KBM-7 (cell line): ENCODE measurements at places on chromosomes 7 and 10.

GRCh38 chr10:34539533-34540315 is 275.4 kb downstream of the PARD3 start:
- no peak for DNase-seq

DNA sequence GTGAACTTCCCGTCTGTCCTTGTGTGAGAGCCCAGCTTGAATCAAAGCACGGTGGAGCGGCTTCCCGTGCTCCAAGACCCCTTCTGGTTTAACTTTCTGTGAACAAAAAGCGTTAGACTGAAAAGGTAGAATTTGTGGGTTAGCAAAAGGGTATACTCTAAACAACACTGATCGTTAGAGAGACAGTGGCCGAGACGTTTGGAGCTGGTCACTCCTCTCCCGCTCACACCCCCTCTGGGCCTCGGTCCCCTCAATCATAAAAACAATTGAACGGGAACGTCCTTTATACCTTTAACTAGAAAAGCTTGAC is 502 bp downstream of the PRKRIP1 start:
- no peak for DNase-seq

DNA sequence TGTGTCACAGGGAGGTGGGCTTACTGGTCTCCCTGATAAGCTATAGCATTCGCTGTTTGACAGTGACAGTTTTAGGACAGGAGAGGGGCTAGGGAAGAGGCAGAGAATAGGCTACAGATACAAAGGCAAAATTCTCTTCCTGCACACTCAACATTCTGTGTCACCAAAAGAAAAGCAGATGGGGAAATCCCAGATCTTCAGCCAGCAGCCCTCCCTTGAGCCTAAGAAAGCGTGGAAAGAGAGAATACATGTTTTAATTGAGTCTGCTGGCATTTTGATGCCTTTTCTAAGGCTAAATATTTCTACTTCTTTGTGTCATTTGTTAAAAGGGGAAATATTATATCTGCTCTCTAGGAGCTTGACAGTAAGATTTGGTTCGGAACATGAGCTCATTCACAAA is 247.0 kb downstream of the TRIL start:
- DNase-seq = no peak

- DNase-seq = no peak
These were observed 30.0 kb upstream of the CDH23 start for GRCh38 chr10:71366690-71367089.

GRCh38 chr7:143849785-143850479 is 52.0 kb downstream of the TCAF1 start:
- peak; percentile 9 for DNase-seq

DNA sequence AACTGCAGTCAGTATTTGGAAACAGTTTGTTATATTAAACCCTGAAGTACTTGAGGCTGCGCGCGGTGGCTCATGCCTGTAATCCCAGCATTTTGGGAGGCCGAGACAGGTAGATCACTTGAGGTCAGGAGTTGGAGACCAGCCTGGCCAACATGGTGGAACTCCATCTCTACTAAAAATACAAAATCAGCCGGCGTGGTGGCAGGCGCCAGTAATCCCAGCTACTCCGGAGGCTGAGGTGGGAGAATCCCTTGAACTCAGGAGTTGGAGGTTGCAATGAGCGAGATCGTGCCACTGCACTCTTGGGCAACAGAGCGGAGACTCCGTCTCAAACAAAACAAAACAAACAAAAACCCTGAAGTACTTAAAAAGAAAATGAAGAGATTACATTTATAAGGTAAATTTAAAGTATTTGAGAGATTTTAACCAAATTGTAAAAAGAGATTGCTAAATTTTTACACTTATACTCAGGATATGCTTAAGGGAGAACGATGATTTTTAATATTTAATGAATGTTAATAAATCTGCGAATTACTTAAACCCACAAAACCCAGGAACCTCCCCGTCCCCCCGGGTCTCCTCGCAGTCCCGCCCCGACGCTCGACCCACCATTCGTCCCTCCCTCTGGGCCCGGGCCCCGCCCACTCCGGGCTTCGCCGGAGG is 425 bp upstream of the MTG1 start:
- no peak for DNase-seq

GRCh38 chr10:110556969-110557601 is 10.4 kb upstream of the SMC3 start:
- peak; percentile 66 for DNase-seq

DNA sequence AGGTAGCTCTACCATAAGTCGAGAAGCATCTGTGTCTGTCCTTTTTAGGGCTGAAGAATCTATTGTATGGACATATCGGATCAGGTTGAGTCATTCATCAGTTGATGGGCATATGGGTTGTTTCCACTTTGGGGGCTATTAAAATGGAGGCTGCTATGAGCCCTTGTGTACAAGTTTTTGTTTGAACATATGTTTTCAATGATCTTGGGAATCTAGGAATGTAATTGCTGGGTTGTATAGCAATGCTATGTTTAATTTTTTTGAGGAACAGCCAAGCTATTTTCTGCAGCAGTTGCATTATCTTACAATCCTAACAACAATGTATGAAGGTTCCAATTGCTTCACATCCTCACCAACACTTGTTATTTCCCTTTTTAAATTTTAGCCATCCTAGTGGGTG is 46.4 kb upstream of the HABP2 start:
- no peak for DNase-seq

DNA sequence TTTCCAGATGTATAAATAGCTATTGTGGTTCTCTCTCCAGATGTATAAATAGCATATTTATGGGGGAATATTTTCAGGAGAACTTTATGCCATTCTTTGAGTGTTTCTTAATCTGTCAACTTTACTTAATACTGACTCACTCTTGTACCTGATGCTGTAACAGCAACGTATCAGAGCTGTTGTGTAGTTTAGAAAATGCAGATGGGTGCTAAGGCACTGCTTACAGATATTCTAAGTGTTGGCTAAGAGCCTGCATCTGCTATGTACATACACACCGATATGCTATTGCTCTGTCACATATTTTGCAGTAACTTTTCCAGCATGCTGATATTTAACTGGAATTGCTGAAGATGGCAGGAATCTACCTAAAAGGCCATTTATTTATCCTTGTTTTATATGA is 71.9 kb downstream of the WDR37 start:
- DNase-seq = no peak
